ENCODE measurements at places on chromosomes 13 and 19. TPM values are rescaled to one million over a fixed set of nuclear protein-coding genes. Genes with fewer than 3 reads are reported as not detected.

Gene ZNF492
- not detected for total RNA-seq

DNA sequence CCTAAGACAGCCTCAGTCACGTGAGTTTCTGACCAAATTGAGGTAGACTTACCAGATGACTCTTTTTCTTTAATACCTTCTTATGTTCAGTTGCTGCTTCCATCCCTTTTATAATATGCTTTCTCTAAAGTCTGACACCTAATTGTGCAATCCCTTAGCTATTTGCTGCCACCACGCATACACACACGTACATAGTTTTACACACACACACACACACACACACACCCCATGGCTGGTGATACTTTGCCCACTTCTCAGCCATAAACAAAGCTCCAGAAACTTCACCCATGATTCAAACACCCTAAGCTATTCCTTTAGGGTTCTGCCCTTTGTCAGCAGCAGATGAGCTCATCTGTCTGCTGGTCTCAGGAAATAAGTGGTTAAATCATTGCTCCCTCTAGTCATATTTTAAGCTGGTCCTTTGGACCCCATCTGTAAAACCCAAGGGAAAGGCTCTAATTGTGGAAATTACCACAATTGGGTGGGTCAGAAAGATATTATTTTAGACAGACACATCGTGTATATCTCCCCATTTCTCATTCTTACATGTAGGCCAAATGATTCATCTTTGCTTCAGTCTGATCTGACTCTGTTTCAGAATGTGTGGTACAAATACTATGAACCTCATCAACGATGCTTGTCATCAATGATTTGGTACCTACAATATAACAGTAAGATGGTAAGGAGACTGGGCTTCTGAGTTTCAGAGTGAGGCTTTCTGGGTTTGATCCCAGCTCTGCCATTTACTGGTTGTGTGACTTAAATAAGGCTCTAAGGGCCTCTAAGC, 69.2 kb downstream of the NALCN start:
- H3K4me3 ChIP-seq: no peak overlapping the region
- no peak for DNase-seq
- H3K36me3 ChIP-seq: no peaks in the 10 kb centered on the region

DNA sequence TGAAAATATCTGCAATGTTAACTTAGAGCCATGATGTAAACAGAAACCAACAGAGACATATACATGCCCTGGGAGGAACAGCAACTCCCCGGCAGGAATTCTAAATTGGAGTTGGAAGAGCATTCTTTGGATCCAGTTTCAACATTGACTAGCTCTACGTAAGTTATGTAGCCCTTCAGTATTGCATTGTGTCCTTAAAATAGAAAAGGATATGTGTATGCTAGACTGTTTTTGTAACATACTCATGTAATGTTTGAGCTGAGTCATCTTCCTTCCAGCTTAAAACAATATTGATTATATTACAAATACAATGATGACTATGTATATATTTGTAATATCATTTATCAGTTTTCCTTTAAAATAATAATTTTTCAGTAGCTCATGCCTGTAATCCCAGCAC, 1422.2 kb upstream of the PCDH20 start:
- H3K4me1 ChIP-seq: no peaks in the 10 kb centered on the region
- no peak for DNase-seq
- H3K27me3 ChIP-seq: no peaks in the 10 kb centered on the region
- H3K4me3 ChIP-seq: no peak overlapping the region
- no peak overlapping the region for H3K27ac ChIP-seq

DNA sequence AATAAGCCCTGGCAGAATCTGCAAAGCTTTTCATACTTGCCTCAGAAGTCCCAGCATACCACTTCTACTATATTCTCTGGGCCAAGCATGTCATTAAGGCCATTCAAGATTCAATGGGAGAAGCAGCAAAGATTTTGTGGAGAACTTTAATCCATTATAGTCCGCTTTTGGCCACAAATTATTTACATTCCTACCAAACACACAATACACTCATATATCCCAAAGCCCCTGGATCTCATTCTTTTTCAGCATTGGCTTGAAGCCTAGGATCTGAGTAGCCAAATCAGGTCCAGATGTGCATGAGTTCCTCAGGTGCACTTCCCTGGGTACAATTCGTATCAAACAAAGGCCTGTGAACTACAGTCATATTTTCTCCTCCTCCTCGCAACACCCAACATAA, 203.4 kb downstream of the NDFIP2 start:
- no peaks in the 10 kb centered on the region for H3K27me3 ChIP-seq
- no peak overlapping the region for H3K27ac ChIP-seq
- H3K36me3 ChIP-seq: no peaks in the 10 kb centered on the region
- DNase-seq: no peak
- H3K4me3 ChIP-seq: no peak overlapping the region

Measured in Caco-2 (cell line).